ENCODE measurements at places on chromosomes 3 and 15.

GRCh38 chr3:19165654-19166053 is 17.3 kb downstream of the KCNH8 start:
- DNase-seq: no peak

DNA sequence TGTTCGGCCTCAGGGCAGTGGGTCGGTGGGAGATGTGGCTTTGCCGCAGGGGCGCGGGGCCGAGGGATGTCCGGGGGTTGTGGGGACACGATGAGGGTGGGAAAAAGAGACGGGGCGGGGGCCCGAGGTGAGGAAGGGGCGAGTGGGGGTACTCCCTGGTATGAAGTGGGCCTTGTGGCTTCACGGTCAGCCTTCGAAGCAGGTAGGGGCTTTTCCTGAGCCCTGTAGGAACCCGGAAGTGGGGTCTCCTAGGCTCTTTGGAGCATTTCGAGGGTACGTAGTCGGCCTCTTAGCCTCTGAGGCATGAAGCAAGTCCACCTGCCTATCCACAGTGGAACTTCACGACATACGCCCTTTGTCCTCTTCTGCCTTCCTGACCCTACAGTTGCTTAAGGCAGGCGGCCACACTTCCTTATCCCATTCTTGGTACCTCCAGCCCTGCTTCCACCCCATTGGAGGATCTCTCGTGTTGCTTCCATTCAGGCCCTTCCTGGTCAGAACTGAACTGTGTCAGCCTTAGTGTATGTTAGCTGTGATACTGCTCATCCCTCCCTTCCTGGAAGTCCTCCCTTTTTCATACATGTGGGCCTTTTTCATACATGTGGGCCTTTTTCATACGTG is 389 bp downstream of the ARPC4 start:
- peak; percentile 52 for DNase-seq

DNA sequence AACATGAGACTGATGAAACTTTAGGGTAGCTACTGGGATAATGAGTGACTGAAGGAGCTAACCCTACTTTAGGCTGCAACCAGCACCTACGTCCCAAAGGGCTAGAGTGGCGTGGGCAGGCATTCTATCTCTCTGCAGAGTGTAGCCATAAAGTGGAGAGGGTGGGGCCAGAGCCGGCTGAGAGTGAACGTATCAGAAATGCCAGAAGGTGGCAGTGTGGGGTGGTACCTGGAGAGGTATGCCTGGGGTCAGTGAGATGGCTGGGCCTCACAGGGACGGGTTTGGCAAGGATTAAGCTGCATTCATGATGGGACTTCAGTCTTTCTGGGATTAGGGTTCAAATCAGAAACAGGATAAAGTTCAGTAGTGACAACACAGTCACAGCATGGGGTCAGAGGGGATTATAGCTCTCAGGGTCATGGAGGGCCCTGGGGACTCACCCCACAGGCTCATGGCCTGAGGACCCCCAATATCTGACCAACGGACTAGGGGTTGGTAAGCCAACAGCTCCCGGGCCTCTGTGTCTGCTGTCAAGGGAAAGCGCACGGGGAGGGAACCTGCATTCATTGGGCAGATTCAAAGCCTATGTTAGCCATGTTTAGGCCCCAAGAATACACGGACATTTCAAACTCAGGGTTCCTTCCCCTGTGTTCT is 86.5 kb upstream of the FOXB1 start:
- DNase-seq: peak; percentile 89

GRCh38 chr3:129793319-129793718 is 100.2 kb downstream of the TMCC1 start:
- DNase-seq: peak; percentile 29

DNA sequence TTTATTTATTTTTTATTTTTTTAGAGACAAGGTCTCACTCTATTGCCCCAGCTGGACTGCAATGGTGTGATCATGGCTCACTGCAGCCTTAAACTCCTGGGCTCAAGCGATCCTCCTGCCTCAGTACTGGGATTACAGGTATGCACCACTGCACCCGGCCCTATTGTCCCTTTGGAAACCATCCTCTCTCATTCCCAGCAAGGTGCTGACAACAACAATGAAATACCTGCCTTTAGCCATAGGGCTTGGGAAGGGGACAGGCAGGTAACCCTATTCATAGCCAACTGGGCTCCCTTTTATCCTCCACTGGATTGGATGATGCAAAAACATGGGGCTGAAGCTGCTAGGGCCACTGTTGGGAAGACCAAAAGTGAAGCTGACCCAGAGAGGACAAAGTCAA is 43.1 kb downstream of the SCAP start:
- no peak for DNase-seq

DNA sequence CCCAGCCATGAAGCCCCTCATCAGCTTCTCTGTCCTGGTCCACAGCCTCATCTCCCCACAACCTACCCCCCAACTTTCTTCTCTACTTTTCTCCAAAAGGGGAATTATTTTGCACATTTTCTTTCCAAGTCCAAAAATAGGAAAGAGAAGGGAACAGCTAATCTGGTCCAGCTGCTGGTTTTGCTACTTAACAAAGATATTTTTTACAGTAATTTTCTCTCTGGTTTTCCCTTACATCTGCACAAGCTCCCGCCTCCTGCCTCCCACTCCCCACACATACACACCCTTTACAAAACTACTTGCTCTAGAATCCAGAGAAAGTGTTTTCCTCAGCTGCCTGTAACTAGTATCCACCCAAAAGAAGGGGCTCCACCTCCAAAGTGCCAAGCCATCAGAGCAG is 177.2 kb downstream of the POLR2M start:
- DNase-seq: no peak

DNA sequence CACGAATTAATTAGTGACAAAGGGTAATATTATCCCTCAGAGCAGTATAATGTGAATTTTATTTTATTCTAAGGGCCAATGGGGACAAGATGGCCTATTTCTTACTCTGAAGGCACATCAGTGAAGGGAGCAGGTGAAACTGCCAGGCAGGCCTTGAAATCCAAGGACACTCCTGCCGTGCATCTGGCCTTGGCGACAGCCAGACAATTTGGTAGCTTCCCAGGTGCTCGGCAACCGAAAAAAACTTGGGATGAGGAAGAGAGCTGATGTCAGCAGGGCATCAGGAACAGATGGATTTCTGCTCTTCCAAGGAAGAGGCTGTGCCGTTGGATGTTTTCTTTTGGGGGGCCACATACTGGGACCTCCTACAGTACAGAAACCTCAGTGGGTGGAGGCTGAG is 83.2 kb upstream of the ADAMTSL3 start:
- DNase-seq: no peak

GRCh38 chr15:66023311-66023972 is 154.2 kb downstream of the RAB11A start:
- no peak for DNase-seq

DNA sequence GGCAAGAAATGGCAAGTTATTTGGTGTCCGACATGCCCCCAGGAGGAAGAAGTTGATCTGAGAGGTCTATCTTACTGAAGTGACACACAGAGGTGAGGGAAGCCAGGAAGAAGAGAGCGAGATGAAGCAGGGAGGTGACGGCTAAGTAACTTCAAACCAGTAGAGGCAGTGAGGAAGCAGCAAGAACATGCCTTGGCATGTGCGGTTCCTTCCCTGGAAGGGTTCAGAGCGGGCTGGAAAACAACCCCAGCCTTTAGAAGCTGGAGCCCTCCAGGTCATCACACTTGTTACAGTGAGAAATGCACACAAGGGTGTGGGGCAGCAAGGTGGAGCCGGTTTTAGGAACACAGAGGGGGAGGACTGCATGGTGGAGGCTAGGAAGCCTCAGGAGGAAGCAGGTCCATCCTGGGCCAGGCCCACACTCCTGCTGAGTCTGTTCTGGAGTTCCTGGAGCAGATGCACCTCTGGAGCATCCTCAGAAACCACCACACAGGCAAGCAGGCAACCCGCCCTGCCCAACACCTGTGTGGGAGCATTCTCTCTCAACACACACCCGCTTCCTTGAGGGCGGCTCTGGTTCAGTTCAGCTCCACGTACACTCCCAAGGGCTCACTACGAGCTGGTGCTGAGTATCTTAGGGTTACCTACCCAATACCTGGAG is 47.1 kb downstream of the POC1A start:
- no peak for DNase-seq

DNA sequence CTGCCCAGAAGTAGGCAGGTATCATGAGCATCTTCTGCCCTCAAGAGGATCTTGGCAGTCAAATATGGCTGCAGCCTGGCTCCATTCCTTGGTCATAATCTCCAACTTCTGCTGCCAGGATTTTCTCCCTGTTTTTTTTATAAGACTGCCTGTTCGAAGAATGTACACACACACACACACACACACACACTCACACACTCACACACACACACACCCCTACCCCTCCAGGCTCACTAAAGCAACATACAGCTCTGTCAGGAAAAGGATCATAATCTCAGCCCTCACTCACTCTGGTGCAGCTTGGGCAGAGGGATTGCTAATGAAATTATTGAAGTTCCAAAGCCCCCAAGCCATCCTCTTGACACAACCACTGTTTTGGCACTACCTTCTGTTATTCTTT is 129.2 kb upstream of the BFSP2 start:
- DNase-seq: no peak

DNA sequence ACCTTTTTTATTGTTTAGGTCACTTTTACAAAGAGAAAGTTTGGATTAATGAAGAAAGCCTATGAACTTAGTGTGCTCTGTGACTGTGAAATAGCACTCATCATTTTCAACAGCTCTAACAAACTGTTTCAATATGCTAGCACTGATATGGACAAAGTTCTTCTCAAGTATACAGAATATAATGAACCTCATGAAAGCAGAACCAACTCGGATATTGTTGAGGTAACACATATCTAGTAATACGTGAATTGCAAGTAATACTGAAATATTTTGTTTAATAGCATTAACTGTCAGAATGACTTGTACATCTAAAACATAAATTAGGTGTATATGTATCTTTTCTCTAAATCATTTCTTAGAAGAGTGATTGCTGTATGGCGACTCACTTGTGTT is 79.8 kb downstream of the MEF2A start:
- DNase-seq: no peak

DNA sequence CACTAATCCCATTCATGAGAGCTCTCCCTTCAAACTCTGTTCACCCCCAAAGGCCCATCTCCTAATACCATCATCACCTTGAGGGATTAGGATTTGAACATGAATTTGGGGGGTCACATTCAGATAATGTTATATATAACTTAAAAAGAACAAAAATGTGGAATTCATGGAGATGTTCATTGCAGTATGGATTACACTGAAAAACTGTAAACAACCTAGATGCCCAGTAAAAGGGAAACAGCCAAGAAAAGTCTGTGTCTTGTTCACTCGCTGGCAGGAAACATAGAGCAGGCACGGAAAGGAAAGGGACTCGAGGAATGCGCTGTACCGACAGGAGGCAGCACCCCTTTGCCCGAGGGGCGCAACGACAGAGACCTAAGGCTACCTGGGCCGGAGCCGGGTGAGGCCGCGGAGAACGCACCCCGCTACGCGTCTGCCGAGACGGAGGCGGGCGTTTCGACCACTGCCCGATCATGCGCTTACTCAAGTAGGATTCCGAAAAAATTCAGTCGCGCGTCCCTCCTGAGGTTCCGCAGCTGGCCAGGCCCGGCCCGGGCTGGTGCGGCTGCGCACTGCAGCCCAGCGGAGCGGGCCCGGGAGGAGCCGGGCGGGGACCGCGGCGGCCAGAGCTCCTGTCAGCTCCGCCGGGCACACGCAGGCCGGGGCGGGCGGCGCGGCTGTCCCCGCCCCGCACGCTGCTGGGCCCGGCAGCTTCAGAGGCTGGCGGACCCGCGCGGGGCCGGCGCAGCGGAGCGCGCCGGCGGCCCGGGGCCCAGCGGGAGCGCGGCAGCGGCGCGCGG is 862 bp upstream of the MAN2A2 start:
- peak; percentile 81 for DNase-seq

- no peak for DNase-seq
Measured at GRCh38 chr3:45443459-45443858, 55.1 kb downstream of the LARS2 start.

DNA sequence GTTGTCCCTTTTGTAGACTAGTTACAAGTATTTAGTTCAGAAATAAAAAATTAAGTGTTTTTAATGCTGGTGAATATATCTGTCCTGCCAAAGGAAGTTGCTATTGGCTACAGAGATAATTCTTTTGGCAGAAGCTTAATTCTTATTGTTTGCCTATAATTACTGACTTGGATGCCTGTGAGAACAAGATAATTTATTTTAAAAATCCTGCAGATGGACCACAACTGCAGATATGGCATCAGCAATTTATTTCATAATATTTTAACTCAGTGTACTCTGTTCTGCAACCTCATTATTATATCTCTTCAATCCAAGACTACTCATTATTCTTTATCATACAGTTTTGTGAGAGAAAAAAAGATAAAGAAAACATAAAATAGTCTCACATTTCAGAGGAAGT is 789.8 kb downstream of the NAALADL2 start:
- no peak for DNase-seq

DNA sequence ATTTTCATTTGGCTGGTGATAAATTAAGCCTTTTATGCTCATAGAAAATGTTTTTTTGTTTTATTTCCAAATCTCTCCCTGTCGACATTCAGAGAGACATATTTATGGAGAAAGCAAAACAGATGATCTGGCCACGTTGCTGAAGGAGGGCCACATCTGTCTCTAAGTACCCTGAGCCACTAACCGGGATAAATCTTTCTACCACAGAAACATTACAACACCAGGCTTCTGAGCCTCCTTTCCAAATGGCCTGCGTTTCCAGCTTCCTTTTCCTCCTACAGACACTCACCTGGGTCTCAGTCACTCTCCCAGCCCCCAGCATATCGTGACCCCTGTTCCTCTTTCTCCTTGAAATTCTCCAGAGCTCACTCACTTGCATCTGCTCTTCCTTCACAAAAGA is 161.0 kb downstream of the ARRDC4 start:
- no peak for DNase-seq

GRCh38 chr3:127092776-127093175 is 100.2 kb upstream of the PRR23E start:
- no peak for DNase-seq
